ENCODE measurements at places on chromosomes 1 and 21.

- no peak for DNase-seq
These were observed 672 bp upstream of the PHLDA3 start for GRCh38 chr1:201469645-201470074.

DNA sequence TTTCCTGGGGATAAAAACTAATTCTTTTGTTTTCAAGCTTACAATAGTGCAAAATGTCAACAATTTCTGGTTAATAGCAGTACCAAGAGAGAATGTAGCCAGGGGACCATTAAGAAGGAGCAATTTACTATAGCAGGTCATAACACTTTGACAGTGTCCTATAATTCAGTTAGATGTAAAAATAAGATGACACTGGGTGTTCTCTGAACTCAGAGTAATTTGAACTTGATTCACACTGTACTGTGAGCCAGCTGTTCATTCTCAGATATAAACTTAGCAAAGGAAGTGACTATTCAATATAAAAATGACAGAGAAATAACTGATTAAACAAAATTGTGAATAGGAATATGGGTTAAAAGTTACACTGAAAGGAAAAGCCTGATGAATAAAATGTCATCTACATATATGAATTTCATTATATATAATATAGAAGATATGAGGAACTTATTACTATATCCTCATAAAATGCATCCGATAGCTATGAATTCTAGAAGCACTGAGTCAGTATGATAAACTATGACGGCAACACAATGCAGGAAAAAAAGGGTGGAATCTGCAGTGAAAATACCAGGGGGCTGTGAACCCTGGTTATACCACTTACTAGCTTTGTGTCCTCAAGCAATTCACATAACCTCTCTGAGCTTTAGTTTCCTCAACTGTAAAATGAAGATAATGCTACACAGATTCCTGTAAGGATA, 135.9 kb downstream of the ACBD6 start:
- DNase-seq = no peak

- no peak for DNase-seq
These were observed 379.3 kb downstream of the HHIPL2 start for GRCh38 chr1:222168621-222169020.

DNA sequence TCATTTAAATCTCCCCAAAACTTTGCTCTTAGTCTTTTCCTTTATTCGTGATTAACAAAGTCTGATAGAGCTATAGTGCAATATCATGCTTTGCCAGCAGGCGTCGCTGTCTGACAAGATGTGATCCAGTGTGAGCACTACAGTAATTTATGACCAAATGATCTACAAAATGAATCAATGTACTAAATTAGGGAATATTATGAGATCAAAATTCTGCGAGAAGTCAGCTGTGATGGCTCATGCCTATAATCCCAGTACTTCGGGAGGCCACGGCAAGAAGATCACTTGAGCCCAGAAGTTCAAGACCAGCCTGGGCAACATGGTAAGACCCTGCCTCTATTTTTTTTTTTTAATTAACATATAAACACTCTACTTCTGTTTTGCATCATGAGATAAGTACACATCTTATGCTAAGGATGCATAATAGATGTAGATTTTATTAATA, 3.6 kb upstream of the SPSB1 start:
- DNase-seq = peak; percentile 75
